ENCODE measurements at places on chromosomes 11 and 22. TPM values are rescaled to one million over a fixed set of nuclear protein-coding genes. Genes with fewer than 3 reads are reported as not detected.

DNA sequence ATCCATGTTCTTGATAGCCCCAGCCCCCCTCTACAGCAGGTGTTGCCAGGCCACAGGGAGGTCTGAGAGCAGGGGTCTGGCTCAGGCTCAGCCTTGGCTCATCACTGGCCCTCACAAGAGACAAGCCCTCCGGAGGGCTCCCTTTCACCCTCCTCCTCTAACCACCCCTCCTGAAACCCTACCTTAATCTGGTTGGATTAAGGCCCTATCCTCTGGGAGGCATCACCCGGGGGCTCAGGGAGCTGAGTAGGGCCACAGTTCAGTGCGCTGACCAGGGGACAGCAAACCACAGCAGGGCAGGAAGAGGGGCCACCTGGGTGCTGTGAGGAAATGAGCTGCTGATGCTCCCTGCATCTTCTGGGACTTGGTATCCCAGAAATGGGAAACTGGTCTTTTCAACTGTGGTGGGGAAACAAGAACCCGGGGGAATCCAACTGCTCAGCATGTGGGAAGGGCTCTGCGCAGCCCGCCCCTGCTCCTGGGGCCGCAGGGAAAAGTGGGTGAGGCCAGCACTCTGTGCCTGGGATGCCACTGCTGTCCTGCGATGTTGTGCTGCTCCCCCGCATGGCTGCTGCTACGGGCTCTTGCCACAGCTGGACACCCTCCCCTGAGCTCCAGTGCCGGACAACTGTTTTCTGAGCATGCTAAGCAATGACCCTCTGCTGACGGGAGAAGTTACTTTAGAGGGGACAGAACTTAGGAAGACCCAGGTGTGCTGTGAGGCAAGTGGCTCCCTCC, 17.5 kb downstream of the ADORA2A start:
- H3K4me1 ChIP-seq = no peaks in the 10 kb centered on the region
- H3K36me3 ChIP-seq = no peaks in the 10 kb centered on the region
- DNase-seq = no peak
- H3K4me3 ChIP-seq = no peak overlapping the region
- no peaks in the 10 kb centered on the region for H3K27me3 ChIP-seq
- H3K27ac ChIP-seq = no peak overlapping the region

GRCh38 chr11:2409611-2410468, 9.3 kb downstream of the TSSC4 start:
- DNase-seq = no peak
- no peak overlapping the region for H3K4me3 ChIP-seq
- H3K4me1 ChIP-seq = no peaks in the 10 kb centered on the region
- no peaks in the 10 kb centered on the region for H3K36me3 ChIP-seq
- no peaks in the 10 kb centered on the region for H3K27me3 ChIP-seq
- no peak overlapping the region for H3K27ac ChIP-seq

DNA sequence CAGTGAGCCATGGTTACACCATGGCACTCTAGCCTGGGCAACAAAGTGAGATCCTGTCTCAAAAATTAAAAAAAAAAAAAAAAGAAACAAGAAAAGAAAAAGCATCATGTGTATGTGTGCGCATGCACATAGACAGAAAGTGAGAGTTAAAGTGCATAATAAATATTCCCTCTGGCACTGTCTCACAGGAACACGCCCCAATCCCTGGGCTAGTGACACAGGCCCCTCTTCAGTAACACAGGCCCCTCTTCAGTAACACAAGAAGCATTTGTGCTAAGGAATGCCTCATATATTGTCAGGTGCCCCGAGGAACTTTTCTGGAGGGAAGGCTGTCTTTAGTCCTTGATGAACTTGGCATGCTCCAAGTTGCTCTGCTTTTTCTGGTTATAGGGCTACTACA, 57.5 kb downstream of the RPL27A start:
- H3K4me3 ChIP-seq = no peak overlapping the region
- DNase-seq = no peak
- no peaks in the 10 kb centered on the region for H3K27me3 ChIP-seq
- H3K27ac ChIP-seq = no peak overlapping the region

DNA sequence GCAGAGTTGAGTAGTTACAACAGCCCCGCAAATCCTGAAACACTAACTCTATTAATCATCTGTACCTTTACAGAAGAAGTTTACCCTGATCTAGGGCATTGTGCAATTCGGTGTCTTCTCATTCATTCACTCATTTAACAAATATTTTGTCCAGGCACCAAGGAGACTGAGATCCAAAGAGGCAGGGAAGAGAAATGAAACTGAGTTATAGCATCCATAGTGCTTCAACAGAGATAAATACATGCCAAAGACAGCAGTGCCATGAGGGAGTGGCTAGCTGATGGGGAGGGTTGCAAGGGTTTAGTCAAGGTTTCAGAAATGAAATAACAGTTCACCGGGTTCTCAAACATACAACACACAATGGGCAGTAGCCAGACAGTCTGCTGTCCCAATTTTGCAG, 40.2 kb upstream of the MTNR1B start:
- H3K27ac ChIP-seq = no peak overlapping the region
- DNase-seq = no peak
- no peaks in the 10 kb centered on the region for H3K4me1 ChIP-seq
- no peaks in the 10 kb centered on the region for H3K36me3 ChIP-seq
- H3K27me3 ChIP-seq = no peaks in the 10 kb centered on the region
- no peak overlapping the region for H3K4me3 ChIP-seq

DNA sequence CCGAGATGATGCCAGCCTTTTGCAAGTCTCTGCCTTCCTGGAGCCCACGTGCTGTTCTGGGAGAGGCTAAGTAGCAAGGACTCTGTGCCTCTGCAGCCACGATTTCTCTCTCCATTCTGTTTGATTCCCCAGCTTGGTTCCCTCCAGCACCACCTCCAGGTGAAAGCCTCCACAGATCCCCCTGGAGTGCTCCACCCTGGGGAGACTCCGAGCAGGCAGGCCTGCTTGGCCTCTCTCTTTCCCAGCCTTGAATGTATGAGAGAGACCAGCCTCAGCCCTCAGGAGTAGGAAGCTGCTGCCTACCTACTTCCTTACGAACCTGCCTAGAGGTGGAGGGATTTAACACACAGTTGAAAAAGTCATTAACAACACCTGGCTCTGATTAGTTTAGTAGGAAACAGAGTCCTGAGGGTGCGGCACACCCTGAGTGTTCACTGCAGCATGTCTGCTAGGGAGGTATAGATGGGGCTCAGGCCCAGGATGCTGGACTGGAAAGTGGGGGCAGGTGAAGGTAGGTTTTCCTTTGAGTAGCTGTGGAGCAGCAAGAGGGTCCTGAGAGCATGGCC, 22.5 kb downstream of the TMPRSS5 start:
- H3K36me3 ChIP-seq = no peaks in the 10 kb centered on the region
- H3K4me3 ChIP-seq = no peak overlapping the region
- H3K27ac ChIP-seq = no peak overlapping the region
- no peaks in the 10 kb centered on the region for H3K4me1 ChIP-seq
- no peak for DNase-seq

GRCh38 chr11:68806931-68807844, 34.5 kb downstream of the CPT1A start:
- H3K27ac ChIP-seq = peak overlapping the region; percentile 53
- no peak for DNase-seq
- no peak overlapping the region for H3K4me3 ChIP-seq
- H3K36me3 ChIP-seq = peaks cover 3% of the 10 kb centered on the region
- H3K4me1 ChIP-seq = no peaks in the 10 kb centered on the region

DNA sequence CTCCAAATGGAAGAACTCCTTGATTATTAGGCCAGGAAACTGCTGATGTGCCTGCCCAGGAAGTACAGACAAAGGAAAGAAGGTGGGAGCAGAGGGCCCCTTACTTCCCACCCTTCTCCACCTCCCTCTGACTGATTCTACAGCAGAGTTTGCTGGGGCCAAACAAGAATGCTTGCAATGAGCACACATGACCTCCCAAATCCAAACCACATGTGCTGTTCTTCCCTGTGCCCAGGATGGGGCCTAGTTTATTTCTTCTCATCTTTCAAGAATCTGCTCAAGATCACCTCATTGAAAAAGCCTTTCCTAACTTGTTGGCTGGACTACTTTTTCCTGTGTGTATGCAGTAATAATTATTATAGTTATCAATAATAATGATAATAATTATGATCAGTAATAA, 286.1 kb downstream of the RAB38 start:
- DNase-seq = no peak
- no peaks in the 10 kb centered on the region for H3K27me3 ChIP-seq
- no peaks in the 10 kb centered on the region for H3K4me1 ChIP-seq

GRCh38 chr11:66107600-66108510, 37.8 kb downstream of the PACS1 start:
- H3K36me3 ChIP-seq = no peaks in the 10 kb centered on the region
- DNase-seq = no peak
- no peak overlapping the region for H3K4me3 ChIP-seq
- no peaks in the 10 kb centered on the region for H3K4me1 ChIP-seq
- no peaks in the 10 kb centered on the region for H3K27me3 ChIP-seq
- H3K27ac ChIP-seq = no peak overlapping the region

- H3K27me3 ChIP-seq = no peaks in the 10 kb centered on the region
- no peaks in the 10 kb centered on the region for H3K36me3 ChIP-seq
- H3K4me1 ChIP-seq = no peaks in the 10 kb centered on the region
- H3K4me3 ChIP-seq = no peak overlapping the region
Measured at GRCh38 chr11:87299041-87299481, 261.3 kb downstream of the TMEM135 start.

GRCh38 chr11:74570266-74571061, 21.9 kb upstream of the POLD3 start:
- H3K27ac ChIP-seq = no peak overlapping the region
- no peaks in the 10 kb centered on the region for H3K36me3 ChIP-seq
- no peaks in the 10 kb centered on the region for H3K4me1 ChIP-seq
- no peak for DNase-seq

The PGM2L1 gene
- total RNA-seq = 13.5 TPM

The DKK3 gene
- 250 TPM for total RNA-seq

Data from aorta (tissue), 5 donors.